ENCODE measurements at places on chromosomes 2 and 18.
A peak's percentile ranks its signal among the peaks of the same experiment; 100 is the strongest.

DNA sequence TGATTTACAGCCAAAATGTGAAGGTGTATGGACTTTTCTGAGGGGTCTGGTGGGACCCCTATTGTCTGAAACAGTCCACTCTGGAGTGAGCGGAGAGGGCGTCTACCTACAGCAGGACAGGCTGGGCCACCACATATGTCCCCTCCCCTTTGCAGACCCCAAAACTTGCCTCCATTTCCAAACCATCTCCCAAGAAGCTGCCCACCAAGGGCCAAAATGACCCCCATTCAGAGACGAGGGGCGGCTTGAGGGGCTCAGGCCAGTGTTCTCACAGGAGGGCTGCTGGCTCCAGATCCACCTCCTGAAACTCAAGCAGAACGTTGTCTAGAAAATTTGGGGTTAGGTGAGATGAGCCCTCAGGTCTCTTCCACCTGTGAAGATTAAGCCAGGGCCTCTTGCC, 161.1 kb upstream of the SALL3 start:
- DNase-seq: no peak

DNA sequence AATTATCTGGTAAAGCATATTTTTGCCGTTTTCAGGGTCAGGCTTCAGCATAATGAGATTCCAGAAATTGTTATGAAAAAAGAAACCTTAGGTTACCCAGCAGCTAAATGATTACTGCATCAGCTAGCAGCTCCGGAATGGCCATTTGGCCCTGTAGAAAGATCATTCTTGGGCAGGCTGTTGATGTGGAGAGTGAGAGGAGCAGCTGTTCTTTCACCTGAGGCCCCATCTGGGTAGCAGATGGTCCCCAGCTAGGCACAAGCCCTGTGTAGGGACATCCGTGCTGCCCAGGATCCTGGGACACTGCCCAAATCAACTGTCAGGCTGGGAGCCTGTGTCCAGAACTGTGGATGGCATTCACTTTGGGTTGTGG, 61.8 kb downstream of the NEDD4L start:
- DNase-seq: no peak

- DNase-seq: no peak
Measured at GRCh38 chr2:138618971-138619370, 117.4 kb downstream of the SPOPL start.

DNA sequence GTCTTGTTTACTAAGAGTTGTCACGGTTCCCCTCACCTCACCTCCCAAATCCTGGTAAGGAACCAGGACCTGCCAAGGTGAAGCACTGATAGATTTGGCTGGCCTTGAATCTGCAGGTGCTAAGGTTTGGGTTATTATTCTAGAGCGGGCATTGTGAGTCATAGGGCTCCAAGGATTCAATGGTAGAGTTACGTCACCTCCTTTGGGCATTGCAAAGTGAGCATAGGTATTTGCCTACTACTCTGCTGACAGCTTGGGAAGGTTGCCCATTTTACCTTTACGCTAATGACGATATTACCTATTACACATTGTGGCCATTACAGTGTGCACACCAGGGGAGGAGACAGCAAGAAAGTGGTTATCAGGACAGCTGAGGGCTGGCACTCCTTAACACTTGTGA, 59.3 kb downstream of the SETBP1 start:
- no peak for DNase-seq

DNA sequence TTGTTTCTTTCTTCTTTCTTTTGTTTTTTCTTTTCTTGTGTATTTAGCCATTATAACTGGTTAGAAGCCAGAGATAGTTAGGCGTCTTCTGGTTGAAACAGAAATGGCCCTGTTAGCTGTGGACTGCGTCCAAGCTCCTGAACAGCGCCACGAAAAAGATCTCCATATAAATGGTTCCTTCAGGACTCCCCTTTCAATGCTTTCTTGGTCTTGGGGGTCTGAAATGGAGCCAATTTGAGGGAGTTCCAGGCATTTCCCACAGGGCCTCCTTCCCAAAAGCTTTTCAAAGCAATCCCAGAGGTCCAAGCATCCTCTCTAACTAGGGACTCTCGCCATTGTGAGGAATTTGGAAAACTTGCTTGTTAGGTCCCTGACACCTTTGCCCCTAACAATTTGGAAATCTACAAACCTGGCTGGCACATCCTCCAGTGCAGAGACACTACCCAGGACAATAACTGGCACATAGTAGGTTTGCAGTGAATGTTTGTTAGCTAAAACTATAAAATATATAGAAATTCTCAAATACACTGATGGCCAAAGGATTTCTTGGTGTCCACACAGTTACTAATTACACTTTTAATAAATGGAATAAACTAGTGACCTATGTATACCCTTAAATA, 80.1 kb downstream of the MYCN start:
- no peak for DNase-seq

- no peak for DNase-seq
Measured at GRCh38 chr2:225797394-225797793, 397.9 kb downstream of the NYAP2 start.

GRCh38 chr2:111048856-111049768, 71.6 kb upstream of the BCL2L11 start:
- DNase-seq: no peak

DNA sequence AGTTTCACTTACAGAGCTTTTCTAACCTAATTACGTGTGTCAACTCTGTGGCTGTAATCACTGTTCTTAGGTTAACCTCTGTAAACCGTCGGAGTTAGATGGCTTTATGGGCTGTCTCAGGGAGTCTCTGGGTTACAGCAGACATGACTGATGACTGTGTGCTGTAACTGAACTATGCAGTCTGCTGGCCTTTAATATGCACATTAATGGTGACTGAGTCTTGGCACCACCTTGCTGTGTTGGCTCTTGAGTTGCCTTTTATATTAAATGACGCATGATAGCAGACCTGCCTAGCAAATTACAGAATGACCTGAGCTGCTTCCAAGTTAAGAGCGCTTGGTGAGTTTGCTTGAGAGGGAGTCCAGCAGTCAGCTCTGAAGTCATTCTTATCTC, 90.1 kb downstream of the ACKR3 start:
- no peak for DNase-seq

DNA sequence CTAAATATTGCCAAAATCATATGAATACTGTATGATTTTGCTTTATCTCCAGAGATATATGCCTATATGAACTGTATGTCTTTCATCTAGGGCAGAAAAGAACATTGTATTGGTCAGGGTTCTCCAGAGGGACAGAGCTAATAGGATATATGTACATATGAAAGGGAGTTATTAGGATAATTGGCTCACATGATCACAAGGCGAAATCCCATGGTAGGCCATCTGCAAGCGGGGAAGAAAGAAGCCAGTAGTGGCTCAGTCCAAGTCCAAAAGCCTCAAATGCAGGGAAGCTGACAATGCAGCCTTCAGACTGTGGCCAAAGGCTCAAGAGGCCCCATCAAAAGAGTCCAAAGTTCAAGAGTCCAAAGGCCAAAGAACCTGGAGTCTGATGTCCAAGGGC, 209.9 kb downstream of the RNF144A start:
- DNase-seq: no peak

GRCh38 chr2:2901384-2902345, 476.0 kb downstream of the EIPR1 start:
- DNase-seq: no peak

- DNase-seq: peak; percentile 42
Measured at GRCh38 chr2:173355132-173355865, 627 bp downstream of the CDCA7 start.

GRCh38 chr18:7520200-7520785, 46.8 kb upstream of the PTPRM start:
- DNase-seq: no peak

DNA sequence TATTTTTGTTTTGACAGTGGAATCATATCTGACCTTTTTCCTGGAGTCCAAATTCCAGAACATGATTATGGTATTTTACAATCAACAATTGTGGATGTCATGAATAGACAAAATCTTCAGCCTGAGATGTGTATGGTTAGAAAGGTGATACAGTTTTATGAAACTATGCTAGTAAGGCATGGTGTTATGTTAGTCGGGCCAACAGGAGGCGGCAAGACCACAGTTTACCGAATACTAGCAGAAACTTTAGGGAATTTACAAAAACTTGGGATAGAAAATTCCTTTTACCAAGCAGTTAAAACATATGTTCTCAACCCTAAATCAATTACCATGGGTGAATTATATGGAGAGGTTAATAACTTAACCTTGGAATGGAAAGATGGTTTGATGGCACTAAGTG, 137.0 kb downstream of the DNAH6 start:
- no peak for DNase-seq

- no peak for DNase-seq
Measured at GRCh38 chr2:211941216-211941747, 597.3 kb downstream of the ERBB4 start.

- DNase-seq: no peak
Measured at GRCh38 chr2:131143803-131144202, 38.7 kb downstream of the PLEKHB2 start.

Measured in NT2/D1 (cell line).